ENCODE measurements at places on chromosomes 16 and 17. TPM values are rescaled to one million over a fixed set of nuclear protein-coding genes. Genes with fewer than 3 reads are reported as not detected.

The SNX11 gene
- total RNA-seq: 10.6 TPM

The HOXB1 gene
- not detected for total RNA-seq

The KRTAP1-5 gene
- not detected for total RNA-seq

DNA sequence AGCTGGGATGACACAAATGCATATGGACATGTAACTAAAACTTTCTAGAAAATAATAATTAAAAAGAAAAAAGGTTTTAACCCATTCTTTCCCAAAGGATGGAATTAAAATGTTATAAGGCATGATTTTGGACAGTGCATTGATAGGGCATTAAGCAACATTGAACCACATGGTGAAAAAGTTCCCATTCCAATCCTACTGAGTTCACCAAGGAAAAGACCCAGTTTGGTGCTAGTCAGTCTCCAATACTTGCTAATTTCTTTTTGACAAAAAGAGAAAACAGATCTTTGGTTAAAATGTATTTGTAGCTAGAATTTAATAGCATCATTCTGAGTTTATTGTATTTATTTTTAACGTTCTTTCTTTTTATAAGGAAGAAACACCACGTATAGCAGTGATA, 28.1 kb downstream of the EMP2 start:
- no peak for DNase-seq
- H3K27me3 ChIP-seq: no peaks in the 10 kb centered on the region
- H3K4me1 ChIP-seq: no peaks in the 10 kb centered on the region

The PLEKHH3 gene
- total RNA-seq: 0.60 TPM

DNA sequence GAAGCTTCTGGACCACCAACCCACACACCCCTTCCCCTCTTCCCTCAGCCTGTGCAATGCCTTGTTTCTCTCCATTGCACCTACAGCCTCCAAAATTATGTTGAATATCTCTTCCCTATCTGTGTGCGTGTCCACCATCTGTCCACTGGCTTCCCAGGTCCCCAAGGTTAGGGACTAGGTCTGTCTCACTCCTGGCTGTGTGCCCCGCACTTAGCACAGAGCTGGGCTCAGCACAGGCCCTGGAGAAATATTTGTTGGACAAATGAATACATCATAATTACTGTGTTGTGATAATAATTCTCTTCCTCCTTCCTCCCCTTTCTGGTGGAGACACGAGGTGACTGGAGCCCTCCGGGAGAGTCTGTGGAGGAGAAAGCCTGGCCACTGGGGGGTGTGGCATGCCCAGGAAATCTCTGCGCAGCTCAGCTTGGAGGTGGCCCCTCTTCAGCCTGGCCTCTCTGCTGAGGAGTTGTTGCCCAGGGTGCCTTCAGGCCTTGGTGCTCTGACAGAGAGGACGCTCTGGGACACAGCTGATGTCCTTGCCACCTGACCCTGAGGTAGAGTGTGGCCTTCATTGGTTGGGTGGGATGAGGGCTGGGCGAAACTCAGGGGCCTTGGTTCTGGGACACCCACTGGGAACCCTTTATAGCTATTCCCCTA, 3.3 kb upstream of the BRD7 start:
- peaks cover 11% of the 10 kb centered on the region for H3K27me3 ChIP-seq
- H3K4me3 ChIP-seq: no peak overlapping the region
- peaks cover 9% of the 10 kb centered on the region for H3K4me1 ChIP-seq
- no peak for DNase-seq
- H3K27ac ChIP-seq: no peak overlapping the region
- no peaks in the 10 kb centered on the region for H3K36me3 ChIP-seq

- peaks cover 12% of the 10 kb centered on the region for H3K27me3 ChIP-seq
- no peak overlapping the region for H3K27ac ChIP-seq
- no peak overlapping the region for H3K4me3 ChIP-seq
- DNase-seq: no peak
Measured at GRCh38 chr17:45994987-45995386, 4.1 kb upstream of the STH start.

Data from T-cell (primary cell).